NCI-H187 treated with DMSO at 0.1 percent for 48 hours (cell line): ENCODE measurements at places on chromosomes 3 and 15.

DNA sequence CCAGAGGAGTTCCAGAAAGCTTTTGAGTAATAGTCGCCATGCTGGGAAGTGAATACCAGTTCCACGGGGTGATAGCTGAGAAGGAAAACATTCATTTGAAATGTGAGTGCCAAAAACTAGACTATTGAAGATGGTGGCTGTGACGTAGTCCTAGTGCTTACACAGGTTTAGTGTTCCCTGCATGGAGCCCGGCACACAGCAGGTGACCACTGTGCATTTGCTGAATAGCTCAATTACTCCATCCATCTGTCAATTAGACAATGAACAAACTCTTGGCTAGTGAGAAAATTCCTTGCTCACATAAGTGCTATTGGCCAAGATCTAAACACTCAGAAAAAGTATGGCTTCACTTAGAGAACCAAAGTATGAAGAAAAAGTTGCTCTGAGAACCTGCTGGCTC is 448.1 kb upstream of the WNT5A start:
- DNase-seq, result peak; percentile 3

DNA sequence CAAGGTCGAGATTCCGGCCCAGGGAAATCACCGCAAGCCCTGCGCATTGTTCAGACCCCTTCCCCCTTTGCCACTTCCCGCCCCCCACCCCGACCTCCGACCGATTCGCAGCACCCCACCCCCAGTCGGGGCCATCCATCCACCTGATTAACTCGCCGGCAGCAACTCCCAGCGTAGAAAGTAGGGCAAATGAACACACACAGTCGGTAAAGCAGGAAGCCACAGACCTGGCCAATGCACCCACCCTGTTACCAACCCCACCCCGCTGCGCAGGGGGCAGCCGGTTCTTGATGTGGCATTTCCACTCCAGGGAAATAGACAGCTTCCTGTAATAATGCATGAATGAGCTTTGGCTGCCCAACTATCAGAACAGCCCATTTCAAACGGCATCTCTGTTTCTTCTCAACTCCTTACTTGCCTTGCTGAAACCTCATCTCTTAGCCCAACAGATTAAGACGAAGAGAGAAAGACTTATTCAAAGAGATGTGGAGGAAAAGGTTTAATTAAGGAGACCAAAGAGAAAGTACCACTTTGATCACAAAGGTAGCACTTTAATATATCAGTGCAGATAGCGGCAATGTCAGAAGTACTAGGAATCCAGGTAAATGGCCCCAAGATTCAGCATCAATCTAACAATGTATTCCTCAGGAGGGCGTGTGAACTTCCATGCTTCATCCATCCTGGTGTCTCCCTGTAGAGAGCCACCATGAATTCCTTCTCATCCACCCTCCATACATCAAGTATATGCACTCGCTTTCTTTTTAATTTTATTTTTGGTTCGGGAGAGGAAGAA is 1.9 kb downstream of the TNIK start:
- no peak for DNase-seq

GRCh38 chr15:73633991-73634495 is 854 bp upstream of the NPTN start:
- no peak for DNase-seq

GRCh38 chr3:114994554-114995341 is 152.3 kb downstream of the ZBTB20 start:
- DNase-seq, result no peak

DNA sequence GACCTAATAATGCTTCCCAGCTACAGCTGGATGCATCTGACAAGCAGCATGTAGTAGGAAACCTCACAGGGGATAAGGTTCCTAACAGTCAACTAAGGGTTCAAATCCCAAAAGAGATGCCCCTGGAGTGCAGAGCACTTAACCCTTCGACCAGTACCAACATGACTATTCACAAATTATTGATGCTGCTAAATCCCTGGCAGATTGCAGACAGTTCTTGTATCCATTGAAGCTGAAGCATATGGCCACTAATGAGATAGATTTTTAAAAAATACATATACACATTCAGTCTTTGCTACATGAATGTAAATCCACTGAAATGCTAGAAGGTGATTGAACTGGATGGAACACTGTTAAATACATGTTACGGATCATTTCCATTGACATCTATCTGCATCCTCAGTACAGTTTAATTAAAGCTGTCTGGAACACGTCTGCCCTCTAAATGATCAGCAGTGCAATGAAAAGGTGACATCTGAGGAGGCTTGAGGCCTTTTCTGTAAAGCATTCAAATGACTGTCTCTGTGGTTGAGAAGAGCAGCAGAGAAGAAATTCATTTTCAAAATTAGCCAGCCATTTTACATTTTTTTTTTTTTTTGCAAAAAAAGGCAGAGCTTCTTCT is 19.5 kb upstream of the NANOGP8 start:
- DNase-seq, result no peak

DNA sequence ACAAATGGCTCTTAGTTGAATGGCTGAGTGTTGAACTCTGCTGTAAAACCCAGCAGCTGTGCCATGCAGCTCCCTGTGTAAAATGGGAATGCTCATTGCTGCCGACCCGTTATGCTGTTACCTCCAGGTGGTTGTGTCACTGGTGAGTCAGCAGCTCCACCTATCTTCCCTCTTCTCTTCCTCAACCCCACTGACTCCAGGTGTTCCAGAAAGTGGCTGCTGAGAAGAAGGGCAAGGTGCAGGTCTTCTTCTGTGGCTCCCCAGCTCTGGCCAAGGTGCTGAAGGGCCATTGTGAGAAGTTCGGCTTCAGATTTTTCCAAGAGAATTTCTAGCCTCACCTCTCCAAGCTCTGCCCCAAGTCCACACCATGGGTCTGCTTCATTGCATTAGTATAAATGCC is 41.9 kb downstream of the NOX5 start:
- no peak for DNase-seq

GRCh38 chr15:68990992-68991500 is 23.4 kb upstream of the NOX5 start:
- DNase-seq, result no peak

- DNase-seq, result no peak
These were observed 8.5 kb upstream of the ANPEP start for GRCh38 chr15:89822951-89823711.

DNA sequence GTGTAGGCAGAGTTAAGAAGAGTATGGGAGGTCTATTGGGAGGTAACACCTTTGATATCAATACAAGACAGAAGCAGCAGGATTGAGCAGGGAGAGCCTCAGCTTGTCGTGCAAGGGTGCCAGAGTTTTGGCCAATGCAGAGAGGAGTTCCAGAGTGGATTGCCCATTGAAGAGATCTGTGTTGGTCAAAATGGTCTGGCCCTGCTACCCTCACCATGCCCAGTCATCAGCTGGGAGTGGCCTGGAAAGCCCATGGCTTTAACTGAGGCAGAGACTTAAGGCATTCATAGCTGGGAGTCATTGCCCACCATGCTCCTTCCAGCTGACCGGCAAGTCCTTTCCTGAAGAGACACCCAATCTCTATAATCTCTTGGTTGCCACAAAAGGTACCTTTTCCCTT is 271.3 kb downstream of the ABHD5 start:
- no peak for DNase-seq

DNA sequence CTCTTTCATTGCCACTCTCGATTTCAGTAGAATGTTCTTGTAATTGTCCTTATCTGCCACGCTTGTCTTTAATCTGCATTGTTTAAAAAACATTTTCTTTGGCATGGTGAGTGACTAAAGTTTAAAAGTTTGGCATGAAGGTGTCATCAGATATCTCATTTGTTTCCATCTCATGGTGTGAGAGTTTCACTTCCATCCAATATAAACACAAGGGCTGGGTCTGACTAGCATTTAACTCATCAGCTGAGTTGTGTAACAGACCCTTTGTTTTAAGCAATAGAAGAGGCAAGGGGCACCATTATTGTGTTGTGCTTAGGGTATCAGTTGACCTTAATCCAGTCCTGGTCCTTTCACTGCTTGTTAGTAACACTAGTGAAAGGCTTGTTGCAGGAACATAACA is 49.9 kb upstream of the IL12A start:
- no peak for DNase-seq

- DNase-seq, result no peak
These were observed 67.9 kb upstream of the AKAP13 start for GRCh38 chr15:85312486-85312885.

GRCh38 chr15:78223396-78224022 is 10.9 kb downstream of the ACSBG1 start:
- no peak for DNase-seq

- no peak for DNase-seq
These were observed 14.9 kb downstream of the SATB1 start for GRCh38 chr3:18410205-18410604.

GRCh38 chr15:100430411-100430810 is 88.6 kb upstream of the ADAMTS17 start:
- no peak for DNase-seq

DNA sequence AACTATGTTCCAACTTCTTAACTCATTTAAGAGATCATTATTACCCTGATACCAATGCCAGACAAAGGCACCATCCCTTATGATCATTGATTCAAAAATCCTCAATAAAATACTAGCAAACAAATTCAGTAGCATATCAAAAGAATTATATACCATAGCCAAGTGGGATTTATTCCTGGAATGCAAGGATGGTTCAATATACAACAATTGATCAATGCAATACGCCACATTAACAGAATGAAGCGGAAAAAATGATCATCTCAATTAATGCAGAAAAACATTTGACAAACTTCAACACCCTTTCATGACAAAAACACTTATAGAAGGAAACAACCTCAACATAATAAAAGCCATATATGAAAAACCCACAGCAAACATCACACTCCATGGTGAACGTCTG is 4.7 kb upstream of the HTR3E start:
- no peak for DNase-seq
